ENCODE measurements at places on chromosomes 5 and 9.

DNA sequence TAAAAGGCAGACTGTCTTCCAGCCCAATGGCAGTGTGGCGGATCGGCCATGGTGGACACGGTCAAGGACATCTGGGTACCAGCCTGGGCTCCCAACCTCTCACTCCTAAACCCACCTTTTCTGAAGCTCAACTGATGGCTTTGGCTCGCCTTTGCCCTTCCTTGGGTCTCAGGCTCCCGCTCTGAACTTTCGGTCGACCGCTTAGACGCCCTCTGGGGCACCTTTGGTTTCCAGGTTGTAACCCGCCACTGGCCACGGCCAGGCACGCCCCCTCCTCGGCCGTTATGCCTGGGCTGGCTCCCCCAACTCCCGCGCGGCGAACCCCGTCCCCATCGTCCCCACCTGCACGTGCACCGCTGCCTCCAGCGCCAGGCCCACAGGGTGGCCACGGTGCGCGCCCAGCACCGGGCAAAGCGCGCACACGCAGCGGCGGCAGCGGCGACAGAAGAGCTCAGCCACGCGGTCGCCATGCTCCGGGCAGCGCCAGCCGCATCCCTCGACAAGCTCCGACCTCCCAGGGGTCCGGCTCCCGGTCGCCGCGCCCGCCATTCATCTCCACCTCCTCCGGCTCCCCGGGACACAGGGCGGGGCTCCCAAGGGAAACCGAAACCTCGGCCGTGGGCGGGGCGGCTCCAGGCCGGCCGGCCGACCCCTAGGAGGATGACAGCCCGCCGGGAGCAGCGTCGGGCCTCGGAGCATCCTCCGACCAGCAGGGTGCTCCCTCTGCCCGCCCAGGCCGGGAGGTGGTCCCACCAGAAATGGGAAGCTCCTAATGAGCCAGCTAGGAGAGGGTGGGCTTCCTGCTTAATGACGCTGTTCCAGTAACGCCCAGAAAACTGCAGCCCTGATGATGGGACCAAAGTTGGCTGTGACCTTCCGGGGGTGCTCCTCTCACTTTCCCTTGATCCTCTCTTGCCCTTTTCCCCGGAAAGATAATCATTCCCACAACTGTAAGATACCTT, at the start of gene TRIM14:
Gene TRIM14, minus strand, starts transcription at position 583 of the 962 bp plus-strand sequence. Its CDS starts 34 bp downstream, at position 549.
- peak; percentile 28 for DNase-seq

DNA sequence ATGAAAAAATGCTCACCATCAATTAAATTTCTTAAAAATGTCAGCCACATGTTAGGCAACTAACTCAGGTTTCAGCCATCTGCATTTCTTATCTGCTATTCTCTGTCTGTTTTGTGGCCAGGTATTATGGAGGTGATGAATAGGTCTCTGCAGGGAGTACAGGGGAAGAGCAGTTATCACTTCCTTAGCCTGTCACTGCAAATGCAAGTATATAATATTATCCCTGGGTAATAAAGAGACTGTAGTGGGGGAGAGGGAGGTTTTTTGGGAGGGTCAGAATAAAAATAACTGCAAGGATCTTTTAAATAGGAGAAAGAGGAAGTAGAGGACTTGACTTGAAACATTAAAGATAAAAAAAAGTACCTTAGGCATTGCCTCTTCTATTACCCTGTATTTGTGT, 49.6 kb upstream of the PTGER4 start:
- no peak for DNase-seq

DNA sequence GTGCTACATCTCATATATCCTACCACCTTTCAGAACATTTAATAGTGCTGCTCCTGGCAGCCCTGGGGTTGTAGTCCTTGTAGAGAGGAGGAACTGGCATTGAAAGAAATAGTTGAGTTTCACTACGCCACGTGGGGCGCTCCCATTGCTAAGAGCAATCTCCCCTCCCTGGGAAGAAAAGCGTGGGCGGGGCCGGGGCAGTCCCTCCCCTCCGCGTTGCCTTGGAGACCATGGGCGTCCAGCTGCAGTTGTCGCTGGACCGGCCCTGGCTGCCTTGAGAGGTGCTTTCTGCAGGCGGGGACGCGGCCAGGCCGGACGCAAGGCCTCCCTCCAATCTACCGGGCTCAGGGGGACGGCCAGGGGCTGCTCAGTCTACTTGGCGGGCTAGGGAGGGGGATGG, 368 bp upstream of the CCDC180 start:
- no peak for DNase-seq

DNA sequence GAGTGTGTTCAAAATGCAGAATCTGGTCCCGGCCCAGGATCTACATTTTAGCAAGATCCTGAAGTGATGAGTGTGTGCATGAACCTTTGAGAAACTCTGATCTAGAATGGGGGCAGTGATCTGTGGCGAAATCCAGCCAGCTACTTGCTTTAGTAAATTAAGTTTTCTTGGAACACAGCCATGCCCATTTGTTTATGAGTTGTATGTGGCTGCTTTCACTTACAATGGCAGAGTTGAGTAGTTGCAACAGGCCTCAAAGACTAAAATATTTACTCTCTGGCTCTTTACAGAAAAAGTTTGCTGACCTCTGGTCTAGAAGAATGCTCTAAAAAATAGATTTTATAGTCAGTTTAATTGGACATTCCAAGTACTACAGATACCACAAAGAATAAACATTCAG, 588.3 kb downstream of the BNC2 start:
- no peak for DNase-seq

DNA sequence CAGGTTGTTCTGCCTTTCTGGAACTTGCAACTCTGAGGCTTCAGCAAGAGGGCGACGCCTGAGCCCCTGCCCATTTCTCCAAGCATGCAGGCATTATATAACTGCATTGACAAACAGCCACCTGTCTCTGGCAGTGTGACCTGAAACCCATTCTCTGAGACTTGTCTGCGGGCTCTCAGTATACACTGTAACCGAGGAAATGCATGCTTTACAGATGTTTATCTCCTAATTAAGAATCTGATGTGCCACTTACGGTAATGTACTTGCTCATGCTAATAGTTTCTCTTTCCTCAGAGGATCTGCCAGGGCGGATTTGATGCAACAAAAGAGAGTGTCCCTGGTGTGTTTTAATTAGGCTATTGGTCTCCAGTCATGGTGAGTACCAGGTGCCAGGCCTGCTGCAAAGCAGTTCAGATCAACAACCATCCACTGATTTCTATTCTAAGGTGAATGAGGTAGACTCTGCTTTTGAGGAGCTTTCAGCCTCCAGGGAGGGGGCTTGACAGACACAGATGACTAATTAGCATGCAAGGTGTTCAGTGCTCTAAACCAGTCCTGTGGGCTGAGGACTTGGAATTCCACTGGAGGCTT, 593.7 kb upstream of the KLF4 start:
- DNase-seq, result peak; percentile 9

DNA sequence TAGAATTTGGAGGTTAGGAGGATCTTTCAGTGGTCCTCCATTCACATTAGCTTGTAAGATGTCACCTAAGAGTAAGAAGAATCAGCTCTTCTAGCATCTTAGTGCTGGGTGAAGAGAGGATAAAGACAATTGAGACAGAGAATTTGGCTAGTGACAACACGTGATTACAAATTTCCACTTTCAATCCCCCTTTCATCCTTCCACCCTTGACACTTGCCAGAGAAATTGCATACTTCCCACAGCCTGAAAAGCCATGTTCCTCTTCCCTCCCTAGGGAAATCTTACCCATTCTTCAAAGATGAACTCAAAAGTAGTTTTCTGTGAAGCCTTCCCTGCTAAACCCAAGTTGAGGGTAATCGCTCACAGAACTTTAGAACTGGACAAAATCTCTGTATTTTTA, 282.6 kb upstream of the PTGER4 start:
- no peak for DNase-seq

GRCh38 chr5:14342306-14342705, 199.2 kb downstream of the TRIO start:
- DNase-seq, result no peak

- DNase-seq, result peak; percentile 55
These were observed 3.6 kb downstream of the SIGMAR1 start for GRCh38 chr9:34633851-34634550.

- DNase-seq, result no peak
These were observed 321.5 kb downstream of the FBXL7 start for GRCh38 chr5:15821506-15821905.

- peak; percentile 80 for DNase-seq
These were observed 3.9 kb upstream of the GNAQ start for GRCh38 chr9:78035383-78035993.

- no peak for DNase-seq
These were observed 55.9 kb downstream of the ABCA1 start for GRCh38 chr9:104871961-104872527.

- no peak for DNase-seq
These were observed 17.2 kb upstream of the TCF7 start for GRCh38 chr5:134097211-134097749.

DNA sequence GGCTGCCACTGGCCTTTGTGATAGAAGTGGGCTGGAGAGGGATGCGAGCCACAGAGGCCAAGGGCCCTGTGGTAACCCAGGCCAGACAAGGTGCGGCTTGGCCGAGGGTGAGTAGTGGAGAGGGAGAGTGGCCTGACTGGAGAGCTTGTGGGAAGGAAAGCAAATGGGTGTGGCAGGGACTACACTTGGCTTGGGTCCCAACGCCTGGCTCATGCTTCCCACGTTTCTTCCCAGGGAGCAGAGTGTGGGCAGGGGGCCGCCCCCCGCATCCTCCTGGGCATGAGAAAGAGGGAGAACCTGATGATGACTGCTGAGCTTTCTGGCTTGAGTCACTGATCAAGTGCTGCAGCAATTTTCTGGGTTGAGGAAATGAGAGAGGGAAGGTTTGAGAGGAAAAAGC, 95.7 kb downstream of the ANKH start:
- no peak for DNase-seq

GRCh38 chr5:97623441-97623840, 440.4 kb upstream of the RIOK2 start:
- no peak for DNase-seq

- no peak for DNase-seq
These were observed 235.2 kb downstream of the NR3C1 start for GRCh38 chr5:143168171-143168741.

DNA sequence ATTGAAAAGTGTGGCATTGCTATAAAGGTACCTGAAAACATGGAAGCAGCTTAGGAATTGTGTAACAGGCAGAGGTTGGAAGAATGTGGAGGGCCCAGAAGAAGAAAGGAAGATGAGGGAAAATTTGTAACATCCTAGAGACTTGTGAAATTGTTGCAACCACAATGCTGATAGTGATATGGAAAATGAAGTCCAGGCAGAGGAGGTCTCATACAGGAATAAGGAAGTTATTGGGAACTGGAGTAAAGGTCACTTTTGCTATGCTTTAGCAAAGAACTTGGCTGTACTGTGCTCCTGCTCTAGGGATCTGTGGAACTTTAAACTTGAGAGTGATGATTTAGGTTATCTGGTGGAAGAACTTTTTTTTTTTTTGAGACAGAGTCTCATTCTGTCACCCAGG, 43.5 kb downstream of the PTPDC1 start:
- no peak for DNase-seq

DNA sequence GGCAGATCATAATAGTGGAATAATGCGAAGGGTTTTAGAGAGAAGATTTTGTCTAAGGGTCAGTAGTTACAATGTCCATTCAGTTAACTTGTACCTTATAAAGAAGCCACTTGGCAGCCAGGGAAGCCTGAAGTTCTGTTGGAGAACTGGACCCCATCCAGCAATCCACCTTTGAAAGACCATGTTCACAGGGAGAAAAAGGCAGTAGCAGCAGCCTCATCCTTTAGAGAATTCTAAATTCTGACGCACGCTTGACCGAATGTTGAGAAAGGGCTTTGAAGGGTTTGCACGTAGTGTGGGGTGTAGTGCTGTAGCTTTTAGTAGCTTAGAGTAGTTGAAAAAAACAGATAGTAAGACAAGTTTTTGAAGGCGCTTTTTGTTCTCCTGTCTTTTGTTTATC, 42.8 kb downstream of the MCCC2 start:
- DNase-seq, result no peak

- no peak for DNase-seq
These were observed 1.7 kb downstream of the ACTL7B start for GRCh38 chr9:108854094-108854493.

- no peak for DNase-seq
These were observed 11.0 kb upstream of the GPSM1 start for GRCh38 chr9:136316271-136316751.

GRCh38 chr9:95044731-95045508, 272.6 kb downstream of the FANCC start:
- no peak for DNase-seq

DNA sequence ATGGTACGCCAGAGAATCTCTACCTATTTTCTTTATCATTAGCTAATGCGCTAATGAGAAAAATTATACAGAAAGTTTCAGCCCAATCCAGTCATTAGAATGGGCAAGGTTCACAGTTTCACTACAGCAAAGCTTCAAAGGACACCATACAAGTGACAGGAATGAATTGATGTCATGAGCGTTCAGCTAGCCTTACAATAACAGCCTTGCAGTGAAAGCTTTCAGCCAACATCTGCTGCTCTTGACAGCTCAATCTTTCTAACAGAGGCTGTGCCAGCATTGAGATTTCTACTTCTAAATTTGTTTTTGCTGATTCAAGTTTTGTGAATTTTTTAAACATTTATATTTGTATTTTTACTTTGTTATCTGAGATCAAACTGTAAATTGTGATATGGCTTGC, 302.4 kb upstream of the FAM174A start:
- no peak for DNase-seq

- no peak for DNase-seq
These were observed 258.5 kb downstream of the AOPEP start for GRCh38 chr9:94984891-94985476.

DNA sequence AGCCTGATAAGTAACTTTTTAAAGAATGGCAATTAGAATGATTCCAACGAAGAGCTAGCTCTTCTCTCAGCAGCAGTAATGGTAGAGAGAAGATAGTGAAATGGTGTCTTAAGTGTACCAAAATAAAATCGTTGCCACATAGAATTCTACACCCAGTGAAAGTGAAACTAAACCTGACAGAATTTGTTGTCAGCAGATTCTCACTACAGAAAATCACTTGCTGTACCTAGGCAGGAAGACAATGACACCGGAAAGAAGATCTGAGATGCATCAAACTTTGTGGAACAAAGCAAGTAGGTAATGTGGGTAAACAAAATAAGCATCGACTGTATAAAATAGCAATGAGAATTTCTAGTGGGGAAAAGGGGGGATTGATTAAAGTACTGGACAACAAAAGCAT, 20.7 kb upstream of the EBF1 start:
- no peak for DNase-seq
